ENCODE measurements at places on chromosomes 1 and 21.
A peak's percentile ranks its signal among the peaks of the same experiment; 100 is the strongest.

- no peak for DNase-seq
These were observed 1.2 kb upstream of the INAVA start for GRCh38 chr1:200893411-200893901.

- DNase-seq, result no peak
These were observed 23.9 kb downstream of the FMO5 start for GRCh38 chr1:147201276-147201675.

- DNase-seq, result no peak
These were observed 15.4 kb downstream of the NGF start for GRCh38 chr1:115322631-115323030.

DNA sequence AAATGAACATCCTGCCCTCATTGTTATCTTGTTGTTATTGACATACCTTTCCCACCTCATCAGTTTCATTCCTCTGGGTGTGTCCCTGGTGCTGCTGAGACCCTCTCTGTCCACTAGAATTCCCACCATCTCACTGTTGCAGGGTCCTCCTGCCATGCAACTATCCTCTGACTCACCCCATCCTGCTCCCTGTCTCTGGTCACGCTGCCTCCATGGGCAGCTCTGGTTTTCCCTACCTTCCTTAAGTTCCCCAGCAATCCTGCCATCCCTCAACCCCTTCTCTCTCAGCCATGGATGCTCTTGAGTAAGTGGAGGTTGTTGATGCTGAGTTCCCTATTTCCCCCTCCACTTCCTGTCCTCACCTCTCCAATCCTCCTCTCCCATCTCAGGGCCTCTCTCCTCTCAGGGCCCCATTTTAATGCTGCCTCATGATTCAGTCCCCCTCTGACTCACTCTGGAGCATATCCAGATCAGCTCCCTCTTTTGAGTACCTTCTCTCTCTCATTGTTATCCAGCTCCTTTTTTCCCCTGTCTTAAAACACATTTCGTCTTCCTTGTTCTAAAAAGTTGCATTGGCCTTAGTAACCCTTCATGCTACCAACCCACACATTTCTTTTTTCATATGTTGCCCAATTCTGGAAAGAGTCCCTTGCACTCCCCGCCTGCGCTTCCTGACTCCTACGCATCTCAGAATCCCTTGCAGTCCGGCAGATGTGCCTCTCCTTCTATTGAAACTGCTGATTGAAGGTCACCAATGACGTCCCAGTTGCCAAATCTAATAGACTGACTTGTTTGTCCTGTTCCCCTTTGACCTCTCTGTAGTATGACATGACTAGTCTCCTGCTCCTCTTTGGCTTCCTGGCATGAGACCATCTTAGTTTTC is 92.0 kb downstream of the CNIH3 start:
- DNase-seq, result no peak

GRCh38 chr1:54081306-54082270 is 28.2 kb downstream of the TCEANC2 start:
- peak; percentile 61 for DNase-seq

Data from GM13976 (cell line).